T-cell (primary cell): ENCODE measurements at places on chromosomes 7 and 10. TPM values are rescaled to one million over a fixed set of nuclear protein-coding genes. Genes with fewer than 3 reads are reported as not detected.

CXCL12 gene
- 0.63 TPM for total RNA-seq

ABCB4 gene
- total RNA-seq, result 0.45 TPM

CPEB3 gene
- total RNA-seq, result 3.1 TPM

MAGI2 gene
- 0.22 TPM for total RNA-seq

OR9A2 gene
- not detected for total RNA-seq

FAM221A gene
- 5.7 TPM for total RNA-seq

MAP3K8 gene
- 3.5 TPM for total RNA-seq

SVOPL gene
- not detected for total RNA-seq

GTPBP4 gene
- 47.5 TPM for total RNA-seq

ZNF22 gene
- total RNA-seq, result 21.1 TPM

GRCh38 chr7:794207-794606 is 38.1 kb upstream of the SUN1 start:
- no peaks in the 10 kb centered on the region for H3K27me3 ChIP-seq
- DNase-seq, result no peak
- H3K4me3 ChIP-seq, result no peak overlapping the region
- H3K36me3 ChIP-seq, result no peaks in the 10 kb centered on the region

- H3K4me1 ChIP-seq, result no peaks in the 10 kb centered on the region
- no peaks in the 10 kb centered on the region for H3K36me3 ChIP-seq
- H3K4me3 ChIP-seq, result no peak overlapping the region
- H3K27me3 ChIP-seq, result no peaks in the 10 kb centered on the region
- DNase-seq, result no peak
These were observed 722.7 kb upstream of the CELF2 start for GRCh38 chr10:10294881-10295529.

- DNase-seq, result no peak
- H3K4me3 ChIP-seq, result no peak overlapping the region
- H3K27me3 ChIP-seq, result no peaks in the 10 kb centered on the region
- H3K4me1 ChIP-seq, result no peaks in the 10 kb centered on the region
These were observed 35.6 kb upstream of the DGKB start for GRCh38 chr7:14938181-14938580.

- no peak overlapping the region for H3K4me3 ChIP-seq
- H3K27ac ChIP-seq, result no peak overlapping the region
- H3K4me1 ChIP-seq, result no peaks in the 10 kb centered on the region
- no peak for DNase-seq
- H3K36me3 ChIP-seq, result no peaks in the 10 kb centered on the region
- no peaks in the 10 kb centered on the region for H3K27me3 ChIP-seq
These were observed 68.9 kb upstream of the CREB5 start for GRCh38 chr7:28343462-28343861.

DNA sequence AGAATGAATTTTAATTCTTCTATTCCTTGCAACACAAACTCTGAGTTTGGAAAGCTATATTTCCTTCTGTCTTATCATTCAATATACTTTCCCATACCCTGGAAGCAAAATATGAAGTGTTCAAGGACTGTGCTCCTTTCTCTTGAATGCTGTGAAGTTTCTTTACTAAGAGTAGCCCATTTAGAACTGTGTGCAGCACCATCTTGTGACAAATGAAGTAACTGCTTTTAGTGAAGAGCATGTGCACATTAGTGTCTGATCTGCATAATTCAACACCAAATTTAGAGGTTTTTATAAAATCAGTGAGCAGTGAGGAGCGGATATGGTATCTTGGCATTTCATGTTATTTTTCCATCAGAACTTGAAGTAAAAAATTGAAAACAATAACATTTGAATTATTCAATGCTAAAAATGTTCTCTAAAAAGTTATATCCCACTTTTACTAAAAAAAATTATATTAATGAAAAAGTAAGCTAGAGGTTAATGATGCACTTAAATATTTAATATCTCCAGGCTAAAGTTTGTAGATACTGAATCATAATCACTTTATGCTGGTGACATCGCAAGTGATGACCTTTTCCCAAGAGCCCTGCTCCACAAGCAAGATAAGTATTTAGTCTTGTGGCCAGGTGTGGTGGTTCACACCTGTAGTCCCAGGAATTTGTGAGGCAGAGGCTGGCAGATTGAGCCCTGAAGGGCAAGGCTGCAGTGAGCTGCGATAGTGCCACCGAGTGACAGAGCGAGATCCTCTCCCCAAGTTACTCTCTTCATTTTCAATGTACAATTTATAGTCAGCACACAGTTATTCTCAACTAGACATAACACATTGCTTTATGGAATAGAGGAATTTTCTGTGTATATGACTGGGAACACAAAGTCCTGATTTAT is 108.8 kb upstream of the PCLO start:
- H3K27me3 ChIP-seq, result no peaks in the 10 kb centered on the region
- H3K4me1 ChIP-seq, result no peaks in the 10 kb centered on the region
- DNase-seq, result no peak
- H3K4me3 ChIP-seq, result no peak overlapping the region

- H3K4me1 ChIP-seq, result no peaks in the 10 kb centered on the region
- DNase-seq, result no peak
- H3K4me3 ChIP-seq, result no peak overlapping the region
- peaks cover 6% of the 10 kb centered on the region for H3K27me3 ChIP-seq
These were observed 73.3 kb upstream of the AGK start for GRCh38 chr7:141477865-141478264.

DNA sequence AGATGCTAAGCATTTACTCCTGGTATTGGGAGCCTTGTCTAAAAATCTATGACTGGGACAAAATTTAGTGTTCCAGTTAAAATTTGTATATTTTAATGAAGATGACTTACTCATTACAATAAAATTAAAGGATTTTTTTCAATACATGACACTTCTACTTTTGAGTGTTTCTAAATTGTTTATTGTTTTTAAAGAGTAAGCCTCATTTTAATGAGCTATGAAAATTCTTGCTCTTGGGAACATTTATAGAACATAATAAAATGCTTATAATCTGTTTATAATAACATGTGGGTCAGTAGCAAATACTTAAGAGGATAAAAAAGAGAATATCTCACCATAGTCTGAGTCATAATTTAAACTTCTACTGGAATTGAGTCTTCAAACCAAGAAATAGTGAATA is 149.5 kb downstream of the PLCE1 start:
- H3K4me1 ChIP-seq, result no peaks in the 10 kb centered on the region
- H3K27me3 ChIP-seq, result no peaks in the 10 kb centered on the region
- H3K4me3 ChIP-seq, result no peak overlapping the region
- no peak for DNase-seq

DNA sequence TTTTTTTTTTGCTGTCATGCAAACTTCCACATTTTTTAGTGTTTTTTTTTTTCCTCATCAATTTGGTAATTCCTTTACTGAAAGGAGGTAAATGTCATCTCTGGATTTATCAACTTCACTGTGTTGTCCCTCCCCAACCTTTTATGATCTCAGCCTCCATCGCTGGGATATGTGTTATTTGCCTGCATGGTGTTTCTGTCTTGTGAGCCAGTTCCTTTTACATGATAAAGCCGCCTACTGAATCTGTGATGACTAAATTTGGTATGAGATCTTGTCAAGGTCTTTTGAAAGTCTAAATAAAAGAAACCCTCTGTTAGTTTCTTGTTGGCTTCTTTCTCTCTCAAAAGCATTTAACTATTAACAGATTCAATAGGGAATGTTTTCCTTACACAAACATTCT is 39.3 kb downstream of the TAS2R41 start:
- H3K4me3 ChIP-seq, result no peak overlapping the region
- H3K27ac ChIP-seq, result no peak overlapping the region
- no peak for DNase-seq
- peaks cover 8% of the 10 kb centered on the region for H3K27me3 ChIP-seq

- H3K36me3 ChIP-seq, result no peaks in the 10 kb centered on the region
- H3K4me3 ChIP-seq, result no peak overlapping the region
- peaks cover 29% of the 10 kb centered on the region for H3K27me3 ChIP-seq
- H3K4me1 ChIP-seq, result peaks cover 17% of the 10 kb centered on the region
- H3K27ac ChIP-seq, result no peak overlapping the region
These were observed 254.6 kb downstream of the OTUD1 start for GRCh38 chr10:23693501-23693901.
